ENCODE measurements at places on chromosomes 13 and 19.

- no peak for DNase-seq
These were observed 14.5 kb downstream of the PPFIA3 start for GRCh38 chr19:49133621-49134454.

DNA sequence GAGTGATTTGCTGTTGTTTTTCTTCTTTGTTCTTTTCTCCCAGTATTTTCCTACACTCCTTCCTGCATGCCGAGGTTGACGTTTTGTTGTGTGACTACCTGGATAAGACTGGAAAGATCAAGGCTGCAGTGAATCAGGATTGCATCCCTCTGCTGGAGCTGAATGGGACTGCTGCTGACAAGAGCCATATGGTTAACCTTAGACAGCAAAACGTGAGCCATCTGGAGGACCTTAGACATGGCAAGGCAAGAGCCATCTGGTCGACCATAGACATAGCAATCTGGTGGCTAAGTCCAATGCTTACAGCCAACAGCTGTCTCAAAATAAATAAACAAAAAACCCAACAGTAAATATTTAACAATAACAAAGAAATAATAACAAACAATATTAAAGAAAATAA, 42.6 kb upstream of the ZNF91 start:
- no peak for DNase-seq

GRCh38 chr19:5547881-5548280, 19.9 kb downstream of the TINCR start:
- DNase-seq, result no peak

DNA sequence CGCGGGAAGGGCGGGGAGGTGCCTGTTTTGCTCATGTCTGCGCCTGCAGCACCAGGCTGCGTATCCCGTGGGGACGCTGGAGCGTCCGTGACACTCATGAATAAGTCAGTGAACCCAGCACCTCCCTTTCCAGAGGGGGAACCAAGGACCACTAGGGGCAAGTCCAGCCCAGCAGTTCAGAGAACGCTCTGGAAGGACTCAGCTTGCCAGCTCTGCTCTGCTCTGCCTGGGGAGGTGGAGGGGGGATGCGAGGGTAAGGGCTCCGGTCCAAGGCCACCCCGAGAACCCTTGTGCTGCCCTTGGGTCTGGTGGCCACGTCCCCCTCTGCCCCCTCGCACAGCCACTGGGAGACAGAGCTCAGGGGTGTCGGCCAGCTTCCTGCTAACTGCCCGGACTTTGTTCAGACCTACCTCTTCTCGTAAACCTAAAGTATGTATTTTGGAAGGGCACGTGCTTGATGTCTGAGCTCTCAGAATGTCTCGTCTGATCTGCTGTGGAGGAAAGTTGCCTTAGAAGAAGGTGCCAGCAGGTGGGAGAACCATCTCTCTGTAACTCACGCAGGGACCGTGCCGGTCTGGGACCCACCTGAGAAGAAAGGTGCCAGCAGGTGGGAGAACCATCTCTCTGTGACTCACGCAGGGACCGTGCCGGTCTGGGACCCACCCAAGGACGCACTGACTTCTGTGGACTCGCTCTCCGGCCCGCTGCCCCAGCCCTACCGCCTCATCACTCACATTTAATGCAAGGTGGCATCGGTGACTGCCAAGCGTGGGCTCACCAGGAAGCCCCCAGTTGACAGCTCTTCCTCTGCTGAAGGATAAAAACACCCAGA, 34.1 kb downstream of the TMEM255B start:
- DNase-seq, result no peak

- DNase-seq, result peak; percentile 34
These were observed 111.3 kb downstream of the KATNAL1 start for GRCh38 chr13:30196025-30196424.

GRCh38 chr13:53112522-53112921, 83.9 kb downstream of the OLFM4 start:
- DNase-seq, result no peak

DNA sequence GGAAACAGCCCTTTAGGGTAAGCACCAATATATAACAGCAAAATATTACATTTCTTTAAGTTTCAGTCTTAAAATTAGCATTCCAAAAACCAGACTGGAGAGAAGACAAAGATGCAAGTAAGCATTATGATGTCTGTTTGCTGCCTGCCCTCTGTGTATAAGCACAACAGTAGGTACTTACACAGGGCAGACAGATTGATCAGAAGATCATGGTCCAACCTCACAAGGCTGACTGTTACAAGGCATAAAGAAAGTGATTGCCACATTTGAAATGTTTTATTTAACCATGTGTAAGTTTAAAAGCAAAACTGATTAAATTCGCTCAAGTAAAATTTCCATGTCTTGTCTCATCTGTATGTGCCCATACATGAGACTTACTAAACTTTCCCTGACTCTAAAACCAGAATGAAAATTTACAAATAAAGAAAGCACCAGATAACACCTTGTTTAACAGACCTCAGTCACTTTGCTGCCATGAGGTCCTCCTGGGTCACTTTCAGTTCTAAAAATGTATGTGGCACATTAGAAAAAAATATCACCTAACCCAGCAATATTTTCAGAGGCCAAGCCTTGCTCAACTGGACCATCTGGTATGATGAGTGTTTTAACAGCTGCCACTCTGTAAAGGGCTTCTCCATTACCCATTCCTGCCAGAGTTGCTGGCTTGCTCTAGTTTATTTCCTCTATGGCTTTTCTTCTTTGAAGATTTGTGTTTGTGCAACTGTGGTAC, 297.0 kb downstream of the RBM26 start:
- DNase-seq, result peak; percentile 44

DNA sequence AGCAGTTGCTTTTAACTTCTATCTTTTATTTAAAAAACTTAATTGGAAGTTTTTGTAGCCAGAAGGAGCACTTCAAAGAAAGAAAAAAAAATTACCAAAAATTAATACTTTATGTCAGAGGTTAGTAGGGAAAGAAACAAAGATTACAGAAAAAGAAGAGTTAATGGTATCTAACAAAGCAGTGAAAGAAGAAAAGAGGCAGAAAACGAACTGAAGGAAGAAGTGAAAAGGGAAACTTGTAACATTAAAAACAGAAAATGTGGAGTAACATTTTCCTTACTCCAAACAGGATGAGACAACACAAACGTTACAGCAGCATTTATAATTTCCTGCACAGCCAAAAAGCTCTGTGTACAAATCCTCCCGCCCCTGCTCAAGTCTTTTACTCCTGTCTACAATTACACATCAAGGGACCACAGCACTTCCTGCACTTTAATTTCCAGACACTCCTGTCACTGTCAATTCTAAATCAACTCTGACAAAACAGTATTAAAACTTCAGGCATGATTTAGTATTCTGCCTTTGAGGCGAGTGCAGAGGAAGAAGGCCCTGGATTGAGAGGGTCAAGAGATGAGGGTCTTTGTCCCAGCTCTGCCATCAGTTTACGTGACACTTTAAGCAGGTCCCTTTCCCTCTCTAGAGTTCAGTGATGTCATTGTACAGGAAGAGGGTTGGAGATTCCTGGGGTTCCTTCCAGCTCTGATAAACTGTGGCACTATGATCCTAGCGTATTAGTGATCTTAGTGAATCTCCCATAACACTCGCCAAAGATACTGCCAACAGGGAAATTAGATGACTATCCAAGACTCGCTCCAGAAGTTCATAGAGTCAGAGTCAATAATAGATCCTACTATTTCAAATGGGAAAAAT, 53.2 kb upstream of the LSM14A start:
- DNase-seq, result no peak

DNA sequence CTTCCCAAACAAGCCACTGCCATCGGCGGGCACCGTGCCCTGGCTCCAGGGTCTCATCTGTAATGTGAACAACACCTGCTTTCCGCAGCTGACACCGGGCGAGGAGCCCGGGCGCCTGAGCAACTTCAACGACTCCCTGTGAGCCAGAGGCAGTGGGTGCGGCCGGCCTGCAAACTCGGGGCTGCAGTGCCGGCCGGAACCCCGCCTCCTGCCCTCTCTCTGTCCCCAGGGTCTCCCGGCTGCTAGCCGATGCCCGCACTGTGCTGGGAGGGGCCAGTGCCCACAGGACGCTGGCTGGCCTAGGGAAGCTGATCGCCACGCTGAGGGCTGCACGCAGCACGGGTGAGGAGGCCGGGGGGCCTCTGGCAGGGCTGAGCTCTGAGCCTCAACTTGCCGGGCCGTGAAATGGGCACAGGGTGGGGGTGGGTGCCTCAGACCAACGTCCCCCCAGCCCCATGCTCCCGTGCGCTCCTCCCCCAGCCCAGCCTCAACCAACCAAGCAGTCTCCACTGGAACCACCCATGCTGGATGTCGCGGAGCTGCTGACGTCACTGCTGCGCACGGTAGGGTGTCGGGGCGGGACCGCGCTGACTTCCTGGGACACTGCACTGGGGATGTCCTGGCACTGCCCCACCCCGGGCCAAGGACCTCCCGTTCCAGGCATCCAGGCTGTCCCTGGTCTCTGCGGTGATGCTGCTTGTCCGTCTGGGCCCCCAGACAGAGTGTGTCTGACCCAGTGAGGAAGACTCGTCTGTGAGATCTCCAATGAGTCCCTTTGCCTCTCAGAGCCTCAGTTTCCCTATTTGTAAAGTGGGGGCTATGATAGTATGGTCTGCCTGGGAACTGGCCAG, 2.2 kb downstream of the ABCA7 start:
- DNase-seq, result peak; percentile 44

GRCh38 chr19:6767081-6767356, 216 bp downstream of the SH2D3A start:
- no peak for DNase-seq

- DNase-seq, result no peak
These were observed 22.7 kb upstream of the ASF1B start for GRCh38 chr19:14159059-14159458.

All from NCI-H2081 (cell line).